Stimulated activated CD4-positive, alpha-beta T cell treated with anti-CD3 and anti-CD28 coated beads, Interleukin-1b, Interleukin-23, amount 100 ng/mL, for 24 hours (primary cell): ENCODE measurements at places on chromosomes 2 and 18.

DNA sequence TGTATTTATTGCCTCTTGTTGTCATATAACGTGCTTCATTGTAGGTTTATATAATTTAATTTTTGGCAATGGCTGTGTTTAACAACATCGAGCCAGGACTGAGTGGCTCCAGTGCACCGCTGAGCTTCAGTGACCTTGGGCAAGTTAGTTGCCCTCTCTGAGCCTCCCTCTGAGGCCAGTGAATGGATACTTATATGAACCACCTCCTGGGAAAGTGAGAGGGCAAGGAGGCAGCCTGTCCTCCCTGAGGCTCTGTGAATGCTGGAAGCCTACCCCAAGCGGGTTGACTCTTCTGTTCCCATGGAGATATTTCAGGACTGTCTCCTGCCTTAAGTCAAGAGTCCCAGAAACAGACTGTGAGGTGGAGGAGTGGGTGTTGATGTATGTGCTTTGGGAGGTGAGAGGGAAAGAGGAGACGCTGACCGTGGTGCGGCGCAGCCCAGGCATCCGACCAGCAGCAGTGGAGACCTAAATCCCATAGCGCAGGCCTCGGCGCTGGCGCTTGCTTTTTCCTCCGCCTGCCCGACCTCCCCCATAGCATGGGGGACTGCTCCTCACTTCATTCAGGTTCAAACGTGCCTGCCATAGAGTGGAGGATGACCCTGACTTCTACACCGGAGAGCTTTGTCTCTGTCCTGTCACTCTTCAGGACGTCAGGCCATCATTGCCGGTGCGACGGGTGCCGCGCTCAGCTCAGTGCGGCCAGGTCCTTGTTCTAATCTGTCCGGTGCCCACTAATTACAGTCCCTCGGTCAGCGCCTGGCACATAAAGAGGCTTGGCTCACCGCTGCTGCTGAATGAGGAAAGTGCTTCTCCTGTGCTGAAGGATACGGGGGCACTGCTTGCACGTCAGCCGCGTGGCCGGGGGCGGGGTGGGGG, 167.3 kb upstream of the HS6ST1 start:
- DNase-seq, result no peak

DNA sequence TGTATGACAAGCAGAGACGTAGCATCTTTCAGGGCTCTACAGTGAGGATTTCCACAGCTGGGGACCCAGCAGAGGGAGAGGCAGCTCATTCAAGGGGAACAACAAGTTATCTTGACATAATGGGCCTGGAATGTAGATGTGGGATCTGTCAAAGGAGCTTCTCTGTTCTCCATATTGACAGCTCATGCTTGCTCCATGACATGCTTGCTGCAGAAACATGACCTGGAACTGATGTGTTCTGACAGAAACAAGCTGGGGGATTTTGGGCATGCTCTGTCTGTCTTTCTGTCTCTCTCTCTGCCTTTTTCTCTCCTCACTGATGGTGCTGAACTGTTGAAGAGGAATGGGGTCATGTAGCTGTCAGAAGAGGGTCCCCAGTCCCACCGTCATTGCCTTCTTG, 79.6 kb downstream of the MMADHC start:
- no peak for DNase-seq

GRCh38 chr2:224241001-224241400, 160.9 kb downstream of the FAM124B start:
- no peak for DNase-seq

- no peak for DNase-seq
Measured at GRCh38 chr2:26635401-26635800, 5.8 kb downstream of the CIB4 start.

DNA sequence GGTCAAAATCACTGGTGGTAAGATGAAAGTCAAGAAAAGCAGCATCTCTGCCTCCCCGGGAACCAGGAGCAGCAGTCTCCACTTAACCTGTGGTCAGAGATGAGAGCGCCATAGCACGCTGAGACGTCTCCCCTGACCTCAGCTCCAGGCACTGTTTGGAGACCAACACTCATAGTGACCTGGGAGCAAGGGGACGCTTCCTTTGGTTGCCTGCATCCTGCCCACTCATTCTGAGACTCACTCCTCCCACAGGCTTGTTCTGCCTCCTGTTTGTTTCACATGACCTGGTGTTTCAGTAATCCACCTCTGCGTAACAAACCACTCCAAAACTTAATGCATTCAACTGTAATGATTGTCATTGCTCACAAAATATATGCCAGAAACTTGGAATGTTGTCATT, 139.3 kb downstream of the ACOXL start:
- DNase-seq, result no peak
